ENCODE measurements at places on chromosomes 2 and 18.

- no peak for DNase-seq
Observed at GRCh38 chr2:42464631-42465030, 29.2 kb downstream of the KCNG3 start.

DNA sequence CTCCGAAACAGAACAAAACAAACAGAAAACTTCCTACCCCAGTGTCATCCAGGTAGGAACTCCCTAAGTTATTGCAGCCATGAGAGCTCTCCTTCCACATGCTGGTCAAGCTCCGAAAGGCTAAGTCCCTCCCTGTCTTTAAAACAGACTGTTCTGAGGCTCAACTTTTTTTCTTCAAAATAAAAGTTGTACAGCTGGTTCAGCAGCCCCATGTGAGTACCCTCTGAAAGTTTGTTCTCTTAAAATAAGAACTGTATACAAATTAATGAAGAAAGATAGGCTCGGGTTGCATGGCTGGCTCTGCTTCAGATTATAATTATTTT lies at the start of gene PDE1A:
Gene PDE1A, minus strand, starts transcription at position 119 of the 323 bp plus-strand sequence.
- DNase-seq, result no peak

GRCh38 chr2:115084446-115084845 lies 642.0 kb downstream of the DPP10 start:
- DNase-seq, result no peak

GRCh38 chr18:55353806-55354205 lies 234.2 kb downstream of the TCF4 start:
- no peak for DNase-seq

Measured in natural killer cell (primary cell).